Fibroblast of the aortic adventitia (primary cell): ENCODE measurements at places on chromosomes 16 and 17.
A peak's percentile ranks its signal among the peaks of the same experiment; 100 is the strongest.

DNA sequence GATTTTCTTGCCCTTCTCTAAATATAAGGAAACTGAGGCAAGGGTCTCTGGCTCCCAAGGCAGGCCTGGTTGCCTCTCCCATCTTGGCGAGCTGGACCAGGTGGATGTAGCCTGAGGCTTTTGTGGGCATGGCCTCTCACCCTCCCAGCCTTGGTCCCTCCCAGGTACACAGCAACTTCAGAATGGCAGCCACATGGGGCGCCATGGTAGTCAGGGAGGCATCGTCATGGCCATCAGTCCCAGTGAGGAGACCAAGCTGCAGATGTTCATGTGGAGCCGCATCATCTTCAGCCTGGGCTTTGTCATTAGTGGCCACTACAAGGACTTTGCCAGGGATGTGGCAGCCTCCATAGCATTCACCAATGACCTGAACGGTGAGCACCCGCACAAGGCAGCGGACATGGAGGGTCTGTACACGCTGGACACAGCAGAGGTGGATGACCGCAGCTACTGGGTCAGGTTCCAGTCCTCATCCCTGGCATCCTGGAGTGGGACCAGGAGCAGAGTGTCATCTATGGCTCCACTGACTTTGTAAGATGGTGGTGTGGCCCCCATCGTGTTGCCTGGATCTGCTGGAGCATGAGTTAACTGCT is 165.8 kb upstream of the ZNF267 start:
- no peak for DNase-seq

DNA sequence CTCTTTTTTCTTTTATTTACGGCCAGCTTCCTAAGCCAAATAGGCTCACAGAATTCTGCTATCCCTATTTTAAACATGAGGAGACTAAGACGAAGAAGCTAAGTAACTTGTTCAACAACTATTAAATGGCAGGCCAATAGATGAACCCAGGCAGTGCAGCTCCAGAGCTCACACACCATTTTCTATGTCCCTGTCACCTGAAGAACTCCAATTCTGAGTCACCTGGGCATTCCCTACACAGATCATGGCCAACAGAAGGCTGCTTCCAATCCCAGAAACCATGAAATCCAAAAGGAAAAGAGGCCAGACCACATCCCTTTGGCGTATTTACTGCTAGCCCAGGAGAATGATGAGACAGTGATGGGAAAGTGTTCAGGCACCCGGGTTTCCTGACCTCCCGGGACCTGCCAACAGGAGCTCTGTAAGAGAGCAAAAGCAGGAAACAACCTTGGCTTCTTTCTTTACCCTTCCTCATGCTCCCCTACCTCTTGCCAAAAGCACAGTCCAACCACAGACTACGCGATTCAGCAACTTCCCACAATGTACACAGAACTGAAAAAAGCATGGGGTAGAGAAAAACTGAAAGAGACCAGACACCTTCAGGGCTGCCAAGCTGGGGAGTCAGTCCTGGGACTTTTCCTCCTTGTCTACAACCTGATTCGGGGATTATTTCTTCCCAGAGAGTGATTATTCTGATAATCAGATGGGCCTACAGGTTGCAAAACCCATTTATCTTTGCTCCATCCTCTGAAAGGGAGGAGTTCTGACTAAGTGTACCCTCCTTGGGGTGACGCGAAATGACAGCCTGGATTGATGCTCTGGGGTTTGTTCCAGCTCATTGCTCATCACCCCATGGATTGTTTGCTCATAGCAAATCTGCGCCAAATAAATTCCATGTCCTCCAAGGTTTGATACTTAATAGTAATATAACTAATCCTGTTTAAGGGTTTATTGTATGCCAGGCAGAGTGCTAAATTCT is 47.8 kb upstream of the HAS3 start:
- DNase-seq, result peak; percentile 91

- no peak for DNase-seq
These were observed 7.1 kb downstream of the TRARG1 start for GRCh38 chr17:1286379-1287106.

DNA sequence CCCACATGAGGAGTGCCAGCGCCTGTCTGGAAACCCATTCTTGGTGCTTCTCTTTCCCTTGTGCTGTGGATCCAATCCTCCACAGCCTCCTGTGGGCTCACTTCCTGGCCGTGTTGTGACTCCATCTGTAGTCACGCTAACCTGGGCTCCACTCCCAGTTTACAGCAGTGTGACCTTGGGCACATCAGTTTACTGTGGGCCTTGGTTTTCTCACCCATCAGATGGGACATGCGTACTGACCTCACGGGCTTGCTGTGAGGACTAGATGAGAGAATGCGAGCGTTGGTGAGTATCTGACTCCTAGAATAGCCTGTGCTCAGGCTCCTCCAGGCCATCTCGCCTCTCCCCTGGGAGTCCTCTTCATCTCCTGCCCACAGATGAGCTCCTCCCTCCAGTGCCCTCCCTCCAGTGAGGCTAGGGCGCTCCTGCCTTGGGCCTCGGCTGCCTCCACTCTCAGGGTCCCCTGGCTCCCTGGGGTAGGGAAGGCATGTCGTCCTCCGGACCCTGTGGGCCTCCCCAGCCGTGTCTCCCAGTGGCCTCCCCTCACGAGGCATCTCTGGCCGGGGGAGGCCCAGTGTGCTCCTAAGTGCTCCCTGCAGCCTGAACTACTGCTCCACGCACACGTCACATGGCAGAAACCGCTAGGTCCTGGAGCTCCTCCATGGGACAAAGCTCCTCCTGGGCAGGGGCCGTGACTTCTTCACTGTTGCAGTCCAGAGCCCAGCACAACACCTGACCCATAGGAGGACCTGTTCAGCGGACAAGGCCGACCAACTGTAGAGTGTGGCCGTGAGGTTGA is 5.2 kb upstream of the FOXJ1 start:
- DNase-seq, result no peak

DNA sequence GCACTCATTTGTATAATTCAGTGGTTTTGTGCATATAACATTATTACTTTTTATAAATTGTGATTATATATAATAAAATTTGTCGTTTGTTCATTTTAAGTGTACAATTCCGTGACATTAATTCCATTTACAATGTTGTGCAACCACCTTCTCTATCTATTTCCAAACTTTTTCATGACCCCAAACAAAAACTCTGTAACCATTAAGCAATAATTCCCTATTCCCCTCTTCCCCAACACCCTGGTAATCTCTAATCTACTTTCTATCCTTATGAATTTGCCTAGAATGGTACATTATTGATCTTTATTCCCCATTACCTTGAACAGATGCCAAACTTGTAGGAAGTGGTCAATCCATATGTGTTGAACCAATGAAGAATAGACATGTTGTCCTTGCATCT is 61.3 kb upstream of the SMIM36 start:
- DNase-seq, result no peak

DNA sequence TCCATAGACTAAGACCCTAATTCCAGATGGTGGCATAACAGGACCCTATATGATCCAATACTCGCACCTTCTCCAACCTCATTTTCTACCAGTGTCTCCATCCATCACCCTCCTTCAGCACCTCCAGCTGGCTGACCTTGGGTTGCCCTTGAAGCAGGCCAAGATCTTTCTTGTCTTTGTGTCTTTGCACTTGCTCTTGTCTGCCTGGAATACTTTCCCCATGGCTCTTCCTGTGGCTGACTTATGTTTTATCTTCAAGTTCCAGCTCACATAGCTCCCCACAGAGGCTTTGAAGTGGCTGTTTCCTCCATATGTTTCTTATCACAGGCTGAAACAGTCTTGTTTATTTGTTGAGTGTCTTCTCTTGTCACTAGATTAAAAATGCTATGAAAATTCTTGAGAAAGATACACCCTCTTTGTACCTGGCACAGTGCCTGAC is 29.6 kb upstream of the MMD start:
- DNase-seq, result peak; percentile 79

GRCh38 chr17:46092991-46093390 is 93.9 kb downstream of the STH start:
- DNase-seq, result no peak

GRCh38 chr17:5536866-5537650 is 47.3 kb downstream of the NLRP1 start:
- peak; percentile 36 for DNase-seq

DNA sequence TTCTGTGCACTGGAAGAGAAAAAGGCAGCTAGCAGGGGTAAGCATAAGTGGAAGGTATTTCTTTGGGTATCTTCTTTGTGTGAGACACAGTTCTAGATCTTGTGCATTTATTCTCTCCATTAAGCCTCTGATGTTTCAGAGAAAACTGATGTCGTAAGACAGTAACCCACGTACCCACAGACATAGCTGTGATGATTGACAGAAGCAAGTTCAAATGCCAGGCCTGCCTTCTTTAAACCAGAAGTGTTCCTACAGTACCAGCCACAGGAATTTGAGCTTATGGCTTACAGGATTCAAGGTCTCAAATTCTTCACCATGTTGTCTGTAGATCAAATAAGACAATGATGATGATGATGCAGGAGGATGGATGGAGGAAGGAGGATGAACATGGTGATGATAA is 161.4 kb upstream of the KCNJ16 start:
- DNase-seq, result no peak

- no peak for DNase-seq
These were observed 24.1 kb downstream of the MYBBP1A start for GRCh38 chr17:4530799-4531730.
